ENCODE measurements at places on chromosomes 12 and 14.

GRCh38 chr12:58541300-58541690 is 379.0 kb downstream of the LRIG3 start:
- no peak for DNase-seq

- no peak for DNase-seq
These were observed 92.7 kb upstream of the PLEKHA5 start for GRCh38 chr12:19036673-19037357.

DNA sequence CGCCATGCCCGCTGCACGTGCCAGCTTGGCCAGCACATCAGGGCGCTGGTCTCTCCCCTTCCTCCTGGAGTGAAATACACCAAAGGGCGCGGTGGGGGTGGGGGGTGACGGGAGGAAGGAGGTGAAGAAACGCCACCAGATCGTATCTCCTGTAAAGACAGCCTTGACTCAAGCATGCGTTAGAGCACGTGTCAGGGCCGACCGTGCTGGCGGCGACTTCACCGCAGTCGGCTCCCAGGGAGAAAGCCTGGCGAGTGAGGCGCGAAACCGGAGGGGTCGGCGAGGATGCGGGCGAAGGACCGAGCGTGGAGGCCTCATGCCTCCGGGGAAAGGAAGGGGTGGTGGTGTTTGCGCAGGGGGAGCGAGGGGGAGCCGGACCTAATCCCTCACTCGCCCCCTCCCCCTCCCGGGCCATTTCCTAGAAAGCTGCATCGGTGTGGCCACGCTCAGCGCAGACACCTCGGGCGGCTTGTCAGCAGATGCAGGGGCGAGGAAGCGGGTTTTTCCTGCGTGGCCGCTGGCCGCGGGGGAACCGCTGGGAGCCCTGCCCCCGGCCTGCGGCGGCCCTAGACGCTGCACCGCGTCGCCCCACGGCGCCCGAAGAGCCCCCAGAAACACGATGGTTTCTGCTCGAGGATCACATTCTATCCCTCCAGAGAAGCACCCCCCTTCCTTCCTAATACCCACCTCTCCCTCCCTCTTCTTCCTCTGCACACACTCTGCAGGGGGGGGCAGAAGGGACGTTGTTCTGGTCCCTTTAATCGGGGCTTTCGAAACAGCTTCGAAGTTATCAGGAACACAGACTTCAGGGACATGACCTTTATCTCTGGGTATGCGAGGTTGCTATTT is 914 bp upstream of the CCND2 start:
- no peak for DNase-seq

- no peak for DNase-seq
These were observed 718 bp downstream of the EIF2B2 start for GRCh38 chr14:75003250-75004027.

All from fibroblast of skin of left biceps (primary cell).